Peyer's patch (tissue), 4 donors: ENCODE measurements at places on chromosomes 12 and 14. TPM values are rescaled to one million over a fixed set of nuclear protein-coding genes. Genes with fewer than 3 reads are reported as not detected.

NOS1 gene
- not detected for total RNA-seq

DNA sequence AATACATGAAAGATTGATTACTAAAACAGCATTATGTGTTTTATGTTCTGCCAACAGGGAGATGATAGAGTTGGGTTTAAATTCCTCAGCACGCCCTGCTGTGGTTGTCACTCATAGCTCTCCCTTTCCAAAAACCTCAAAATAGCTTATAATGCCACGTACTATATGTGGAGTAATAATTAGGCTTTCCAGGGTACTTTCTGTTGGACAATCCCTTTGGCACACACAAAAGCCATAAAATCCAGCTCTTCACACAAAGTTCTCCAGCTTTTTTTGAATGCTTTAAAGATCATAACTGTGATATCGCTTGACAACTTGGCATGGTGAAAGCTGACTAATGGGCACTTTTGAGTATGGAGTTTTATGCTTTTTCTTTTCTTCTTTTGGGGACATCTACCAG lies 145.3 kb upstream of the DCN start:
- H3K4me3 ChIP-seq, result no peak overlapping the region
- no peak overlapping the region for H3K27ac ChIP-seq
- no peaks in the 10 kb centered on the region for H3K4me1 ChIP-seq

LALBA gene
- not detected for total RNA-seq

KLHL33 gene
- total RNA-seq, result not detected

EGLN3 gene
- 14.0 TPM for total RNA-seq
